ENCODE measurements at places on chromosomes 5 and 9. TPM values are rescaled to one million over a fixed set of nuclear protein-coding genes. Genes with fewer than 3 reads are reported as not detected.
A peak's percentile ranks its signal among the peaks of the same experiment; 100 is the strongest.

GRCh38 chr5:35920890-35921289 is 17.5 kb downstream of the CAPSL start:
- DNase-seq, result no peak
- H3K27me3 ChIP-seq, result no peaks in the 10 kb centered on the region
- H3K4me3 ChIP-seq, result no peak overlapping the region
- no peaks in the 10 kb centered on the region for H3K36me3 ChIP-seq
- H3K27ac ChIP-seq, result no peak overlapping the region

SV2C gene
- not detected for total RNA-seq

DNA sequence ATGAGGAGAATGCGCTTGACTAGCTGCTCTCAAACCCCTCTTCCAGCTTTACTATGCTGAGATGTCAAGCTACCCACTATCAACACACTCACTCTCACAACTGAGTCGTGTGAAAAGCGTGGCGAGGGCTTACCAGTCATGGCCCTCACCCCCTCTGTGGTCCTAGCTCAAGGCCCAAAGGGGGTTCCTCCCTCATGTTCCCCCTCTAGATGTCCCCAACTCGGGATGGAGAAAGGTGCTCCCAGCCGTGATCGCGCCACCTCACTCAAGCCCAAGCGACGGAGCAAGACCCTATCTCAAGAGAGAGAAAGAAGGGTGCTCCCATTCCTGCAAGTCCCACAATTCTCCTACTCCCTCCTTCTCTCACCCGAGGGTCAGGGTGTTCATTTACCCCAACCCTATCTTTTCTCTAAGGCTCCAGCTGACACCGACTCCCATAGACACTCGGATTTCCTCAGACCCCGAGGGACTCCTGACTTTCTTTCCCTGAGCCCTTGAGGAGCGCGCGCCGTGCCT is 559 bp downstream of the SLC38A9 start:
- DNase-seq, result peak; percentile 32
- peaks cover 19% of the 10 kb centered on the region for H3K4me1 ChIP-seq
- H3K27ac ChIP-seq, result peak overlapping the region; percentile 74
- peaks cover 6% of the 10 kb centered on the region for H3K36me3 ChIP-seq

- H3K27ac ChIP-seq, result no peak overlapping the region
- no peaks in the 10 kb centered on the region for H3K4me1 ChIP-seq
- DNase-seq, result no peak
- H3K4me3 ChIP-seq, result no peak overlapping the region
Observed at GRCh38 chr9:118017607-118018122, 313.5 kb downstream of the TLR4 start.

SLF1 gene
- total RNA-seq, result 12.5 TPM

GRCh38 chr9:76810377-76810957 is 46.2 kb downstream of the PCA3 start:
- no peaks in the 10 kb centered on the region for H3K36me3 ChIP-seq
- no peak overlapping the region for H3K27ac ChIP-seq
- peak; percentile 20 for DNase-seq
- no peak overlapping the region for H3K4me3 ChIP-seq

DNA sequence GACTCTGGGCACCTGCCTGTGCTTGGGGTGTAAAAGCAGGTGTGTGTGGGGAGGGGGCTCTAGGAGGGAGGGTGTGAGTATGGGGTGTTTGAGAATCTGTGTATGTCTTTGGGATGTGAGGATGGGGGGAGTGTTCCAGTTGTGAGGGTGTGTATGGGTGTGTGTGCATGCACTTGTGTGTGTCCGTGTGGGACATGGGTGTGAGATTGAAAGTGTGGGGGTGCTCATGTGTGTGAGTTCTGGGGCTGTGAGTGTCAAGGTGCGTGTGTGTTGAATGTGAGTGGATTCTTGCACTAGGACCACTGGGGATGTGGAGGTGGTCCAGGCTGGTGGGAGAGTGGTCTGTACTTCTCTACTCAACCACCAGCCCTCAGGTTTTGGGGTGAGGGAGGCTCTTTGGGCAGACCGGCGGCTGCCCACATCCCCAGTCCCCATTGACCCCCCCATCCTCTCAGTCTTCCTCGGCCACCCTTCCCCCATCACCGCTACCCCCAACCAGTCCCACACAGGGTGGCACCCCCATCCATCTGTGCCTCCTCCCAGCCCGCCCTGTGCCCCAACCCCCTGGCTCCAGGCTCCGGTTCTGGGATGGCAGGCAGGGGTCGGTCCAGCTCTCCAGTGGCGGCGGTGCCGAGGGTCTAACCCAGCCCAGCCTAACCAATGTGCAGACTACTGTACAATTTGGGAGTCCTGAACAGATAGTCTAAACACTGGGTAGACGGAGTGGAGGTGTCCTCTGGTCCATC is 31.5 kb downstream of the GOLGA2 start:
- no peak overlapping the region for H3K27ac ChIP-seq
- no peak for DNase-seq
- peaks cover 5% of the 10 kb centered on the region for H3K4me1 ChIP-seq
- H3K36me3 ChIP-seq, result no peaks in the 10 kb centered on the region

- no peaks in the 10 kb centered on the region for H3K36me3 ChIP-seq
- H3K4me1 ChIP-seq, result no peaks in the 10 kb centered on the region
- peaks cover 4% of the 10 kb centered on the region for H3K27me3 ChIP-seq
- DNase-seq, result no peak
- no peak overlapping the region for H3K4me3 ChIP-seq
Observed at GRCh38 chr5:38796742-38797108, 49.1 kb upstream of the OSMR start.

DNA sequence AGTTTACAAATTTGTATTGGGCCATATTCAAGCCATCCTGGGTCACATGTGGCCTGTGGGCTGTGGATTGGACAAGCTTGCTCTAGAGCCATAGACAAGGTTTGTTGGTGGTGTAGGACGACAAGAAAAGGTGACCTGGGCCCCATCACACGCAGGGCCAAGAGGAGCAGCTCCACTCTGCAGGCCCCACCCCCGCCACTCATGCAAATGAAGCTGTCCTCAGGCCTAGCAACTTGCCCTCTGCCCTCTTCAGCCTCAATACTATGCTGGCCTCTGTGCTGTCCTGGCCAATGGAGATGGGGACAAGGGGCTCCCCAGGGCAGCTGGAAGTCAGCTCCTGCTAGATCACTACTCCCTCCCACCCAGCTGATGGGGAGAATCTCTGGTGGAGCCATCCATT is 55.2 kb upstream of the TMEM252 start:
- H3K27me3 ChIP-seq, result no peaks in the 10 kb centered on the region
- peaks cover 51% of the 10 kb centered on the region for H3K4me1 ChIP-seq
- DNase-seq, result no peak
- no peak overlapping the region for H3K27ac ChIP-seq

GDNF gene
- total RNA-seq, result not detected

SLCO6A1 gene
- not detected for total RNA-seq

NPM1 gene
- 920 TPM for total RNA-seq

SLC27A6 gene
- total RNA-seq, result not detected

GRCh38 chr9:90032296-90033027 is 427.6 kb downstream of the GADD45G start:
- no peak overlapping the region for H3K4me3 ChIP-seq
- no peak overlapping the region for H3K27ac ChIP-seq

- no peaks in the 10 kb centered on the region for H3K4me1 ChIP-seq
- DNase-seq, result no peak
- H3K36me3 ChIP-seq, result no peaks in the 10 kb centered on the region
- H3K27ac ChIP-seq, result no peak overlapping the region
- H3K4me3 ChIP-seq, result no peak overlapping the region
Observed at GRCh38 chr9:129313331-129313955, 135.4 kb upstream of the IER5L start.

DNA sequence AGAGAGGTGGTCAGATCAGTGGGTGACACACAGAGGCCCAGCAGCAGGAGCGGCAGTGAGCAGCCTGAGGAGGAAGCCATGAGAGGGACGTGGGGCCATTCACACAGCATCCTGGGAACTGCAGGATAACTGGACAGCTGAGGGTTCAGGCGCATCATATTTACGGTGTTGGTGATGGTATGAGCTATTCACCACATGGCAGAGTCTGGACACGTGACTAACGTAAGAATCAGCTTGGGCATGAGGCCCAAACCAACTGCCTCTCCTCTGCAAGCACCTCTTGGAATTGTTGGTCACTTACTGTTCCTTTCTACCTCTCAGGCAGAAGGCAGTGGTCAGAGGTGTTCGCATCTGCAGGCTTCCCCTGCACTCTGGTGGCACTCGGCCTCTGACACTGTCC is 141.1 kb downstream of the ENTREP1 start:
- no peaks in the 10 kb centered on the region for H3K27me3 ChIP-seq
- H3K4me3 ChIP-seq, result no peak overlapping the region
- no peak for DNase-seq
- H3K36me3 ChIP-seq, result no peaks in the 10 kb centered on the region

- no peak overlapping the region for H3K27ac ChIP-seq
- H3K27me3 ChIP-seq, result no peaks in the 10 kb centered on the region
- H3K36me3 ChIP-seq, result no peaks in the 10 kb centered on the region
- DNase-seq, result peak; percentile 35
Observed at GRCh38 chr5:67234671-67235176, 38.1 kb upstream of the CD180 start.

DNA sequence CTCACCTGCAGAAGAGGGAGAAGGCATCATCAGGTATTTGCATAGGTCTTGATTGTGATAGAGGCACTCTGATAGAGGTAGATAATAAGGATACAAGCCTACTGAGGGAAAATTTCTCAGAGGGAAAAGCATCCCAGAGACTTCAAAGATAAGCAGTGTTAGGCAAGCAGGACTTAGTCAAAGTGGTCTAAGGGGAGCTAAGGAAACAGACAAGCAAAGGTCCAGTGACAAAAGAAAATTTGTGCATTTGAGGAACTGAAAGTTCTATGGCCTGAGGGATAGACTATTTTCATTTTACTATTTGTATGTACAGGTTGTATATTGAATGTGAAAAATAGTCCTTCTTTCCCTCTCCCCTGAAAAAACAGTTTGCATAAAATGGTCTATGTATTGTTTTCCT is 27.4 kb downstream of the OXCT1 start:
- DNase-seq, result no peak
- H3K27me3 ChIP-seq, result no peaks in the 10 kb centered on the region
- peaks cover 6% of the 10 kb centered on the region for H3K36me3 ChIP-seq
- no peak overlapping the region for H3K27ac ChIP-seq

NREP gene
- 15.9 TPM for total RNA-seq

- DNase-seq, result no peak
- H3K36me3 ChIP-seq, result no peaks in the 10 kb centered on the region
- H3K4me1 ChIP-seq, result no peaks in the 10 kb centered on the region
- no peak overlapping the region for H3K4me3 ChIP-seq
- H3K27me3 ChIP-seq, result no peaks in the 10 kb centered on the region
- no peak overlapping the region for H3K27ac ChIP-seq
Observed at GRCh38 chr5:134512661-134512999, 12.8 kb upstream of the JADE2 start.

IL4 gene
- not detected for total RNA-seq

- no peaks in the 10 kb centered on the region for H3K4me1 ChIP-seq
- no peaks in the 10 kb centered on the region for H3K36me3 ChIP-seq
- no peak overlapping the region for H3K4me3 ChIP-seq
- no peak for DNase-seq
- no peaks in the 10 kb centered on the region for H3K27me3 ChIP-seq
- H3K27ac ChIP-seq, result no peak overlapping the region
Observed at GRCh38 chr5:9737265-9737664, 107.1 kb upstream of the TAS2R1 start.

DNA sequence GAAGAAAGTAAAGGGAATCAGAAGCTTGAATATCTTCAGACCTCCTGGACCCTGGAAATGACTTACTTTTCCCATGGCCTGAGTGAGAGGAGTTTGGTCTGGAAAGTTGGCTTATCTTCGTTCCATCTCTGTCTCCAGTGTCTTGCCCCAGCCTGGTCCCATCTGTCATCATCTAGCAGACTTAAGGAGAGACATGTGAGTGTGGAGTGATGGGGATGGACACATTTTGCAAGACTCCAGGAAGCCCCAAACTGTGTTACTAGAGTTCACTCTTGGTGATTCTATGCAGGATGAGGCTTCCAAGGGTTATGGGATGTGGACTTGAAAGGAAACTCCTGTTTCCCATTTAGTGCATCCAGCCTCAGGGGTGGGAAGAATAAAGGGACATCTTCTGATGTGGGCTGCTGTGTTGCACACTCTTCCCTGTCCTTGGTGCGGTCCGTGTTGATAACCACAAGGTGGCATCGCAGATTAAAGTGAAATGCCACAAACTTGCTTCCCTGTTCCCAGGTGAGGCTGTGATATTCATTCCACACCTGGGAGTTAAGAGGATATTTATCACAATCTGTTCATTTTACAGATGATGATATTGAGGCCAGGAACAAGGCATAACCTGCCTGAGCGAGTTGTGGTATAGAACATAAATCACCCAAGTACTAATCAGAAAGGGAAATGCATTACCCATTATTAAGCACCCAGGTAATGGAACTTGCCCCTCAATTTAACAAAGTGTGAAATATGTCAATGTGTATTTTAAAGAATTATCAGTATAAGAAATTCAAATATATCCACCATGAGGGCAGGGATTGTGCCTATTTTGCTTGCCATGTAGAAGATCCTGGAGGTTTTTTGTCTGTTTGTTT is 269.9 kb upstream of the PAPPA start:
- H3K36me3 ChIP-seq, result no peaks in the 10 kb centered on the region
- peaks cover 4% of the 10 kb centered on the region for H3K27me3 ChIP-seq
- H3K4me3 ChIP-seq, result no peak overlapping the region

DNA sequence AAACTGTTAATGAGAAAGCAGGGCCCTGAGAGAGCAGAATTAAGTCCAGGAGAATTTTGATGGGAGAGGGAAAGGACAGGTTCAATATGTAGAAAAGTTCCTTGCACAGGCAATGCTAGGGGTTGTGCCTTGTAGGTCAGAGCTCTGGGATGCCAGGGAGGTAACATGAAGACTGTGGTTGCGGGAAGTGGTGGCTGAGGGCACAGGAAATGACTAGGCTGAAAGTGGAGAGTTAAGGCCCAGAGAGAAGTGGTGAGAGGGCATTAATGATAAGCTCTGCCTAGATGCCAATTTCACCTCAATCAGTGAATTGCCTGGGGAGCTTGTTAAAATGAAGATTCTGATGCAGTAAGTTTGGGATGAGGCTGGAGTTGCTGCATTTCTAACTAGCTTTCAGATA is 31.5 kb upstream of the PPP3R2 start:
- H3K4me3 ChIP-seq, result no peak overlapping the region

C5orf52 gene
- total RNA-seq, result not detected

- no peaks in the 10 kb centered on the region for H3K4me1 ChIP-seq
- no peaks in the 10 kb centered on the region for H3K27me3 ChIP-seq
- no peak overlapping the region for H3K27ac ChIP-seq
- no peak overlapping the region for H3K4me3 ChIP-seq
- no peaks in the 10 kb centered on the region for H3K36me3 ChIP-seq
- DNase-seq, result no peak
Observed at GRCh38 chr5:112069329-112069728, 312.3 kb upstream of the NREP start.

- no peak overlapping the region for H3K27ac ChIP-seq
- no peaks in the 10 kb centered on the region for H3K4me1 ChIP-seq
- no peak overlapping the region for H3K4me3 ChIP-seq
- H3K36me3 ChIP-seq, result no peaks in the 10 kb centered on the region
Observed at GRCh38 chr5:115471345-115472063, 73.1 kb downstream of the FEM1C start.

PCSK5 gene
- total RNA-seq, result not detected

DNA sequence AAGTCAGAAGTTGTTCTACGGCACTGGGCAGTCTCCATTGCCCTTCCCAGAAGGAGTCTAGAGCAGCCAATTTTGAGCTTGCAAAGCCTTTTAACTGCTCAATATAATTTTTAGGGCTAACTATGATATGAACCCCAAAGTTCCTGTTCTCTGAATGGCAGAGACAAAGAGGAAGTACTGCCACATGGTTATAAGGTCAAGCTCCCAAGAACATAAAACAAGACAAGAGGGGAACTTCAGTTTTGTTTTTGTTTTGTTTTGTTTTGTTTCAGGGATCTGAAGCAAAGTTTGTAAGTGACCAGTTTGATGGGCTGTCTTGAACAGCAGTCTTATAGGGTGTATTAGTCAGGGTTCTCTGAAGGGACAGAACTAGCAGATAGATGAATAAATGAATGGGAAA is 11.9 kb upstream of the SMC2 start:
- H3K27ac ChIP-seq, result no peak overlapping the region
- no peaks in the 10 kb centered on the region for H3K4me1 ChIP-seq
- H3K4me3 ChIP-seq, result no peak overlapping the region
- H3K36me3 ChIP-seq, result no peaks in the 10 kb centered on the region
- no peak for DNase-seq
